NCI-H146 (cell line): ENCODE measurements at places on chromosomes 11 and 22.

GRCh38 chr11:36257351-36257750 is 31.9 kb downstream of the COMMD9 start:
- no peak for DNase-seq

GRCh38 chr11:104198576-104198975 is 34.6 kb upstream of the PDGFD start:
- no peak for DNase-seq

GRCh38 chr11:62880231-62880802 is 379 bp upstream of the SLC3A2 start:
- no peak for DNase-seq

- no peak for DNase-seq
Measured at GRCh38 chr11:117318738-117319137, 2.7 kb upstream of the BACE1 start.

- DNase-seq: peak; percentile 37
Measured at GRCh38 chr11:97888641-97889040, 1132.1 kb upstream of the CNTN5 start.

GRCh38 chr11:116176484-116177005 is 596.2 kb downstream of the BUD13 start:
- no peak for DNase-seq

DNA sequence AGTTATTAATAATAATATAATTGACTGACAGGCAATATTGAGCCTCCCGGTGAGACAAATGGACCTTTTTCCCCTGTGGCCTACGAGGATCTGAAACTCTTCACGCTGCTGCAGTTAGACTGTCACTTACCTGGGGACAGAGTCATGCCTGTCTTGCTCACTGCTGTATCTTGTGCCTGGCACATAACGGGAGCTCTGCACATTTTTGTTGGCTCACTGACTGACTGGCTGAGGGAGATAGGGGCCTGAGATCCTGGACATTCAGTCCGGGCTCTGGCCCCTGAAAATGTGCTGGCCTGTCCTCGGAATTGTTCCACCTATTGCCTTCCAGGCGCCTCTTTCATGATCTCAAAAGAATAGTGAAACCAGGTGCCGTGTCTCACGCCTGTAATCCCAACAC is 743 bp upstream of the CD3D start:
- DNase-seq: no peak
